ENCODE measurements at places on chromosomes 4 and X.

GRCh38 chr4:17013382-17014006 lies 115.0 kb upstream of the LDB2 start:
- no peak for DNase-seq

DNA sequence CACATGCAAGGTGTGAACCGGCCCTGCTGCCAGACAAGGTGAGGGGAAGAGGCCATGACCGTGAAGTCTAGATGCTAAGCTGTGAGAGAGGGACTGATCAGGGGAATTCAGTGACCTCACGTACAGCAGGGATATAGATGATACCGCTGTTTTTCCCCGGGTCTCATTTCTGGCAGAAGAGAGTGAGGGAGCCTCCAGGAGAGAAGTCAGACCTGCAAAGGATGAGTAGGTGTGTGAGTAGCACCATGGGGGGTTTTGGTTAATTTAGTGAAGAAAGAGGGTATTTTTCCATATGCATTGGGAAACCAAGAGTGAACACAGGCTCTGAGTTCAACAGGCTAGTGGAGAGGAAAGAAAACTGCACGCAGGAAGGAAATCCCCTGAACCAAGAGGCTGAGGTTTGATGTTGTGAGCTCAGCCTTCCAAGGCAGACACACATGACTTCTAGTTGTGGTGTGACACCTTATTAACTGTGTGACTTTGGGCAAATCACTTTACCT lies 127.6 kb upstream of the GATB start:
- no peak for DNase-seq

DNA sequence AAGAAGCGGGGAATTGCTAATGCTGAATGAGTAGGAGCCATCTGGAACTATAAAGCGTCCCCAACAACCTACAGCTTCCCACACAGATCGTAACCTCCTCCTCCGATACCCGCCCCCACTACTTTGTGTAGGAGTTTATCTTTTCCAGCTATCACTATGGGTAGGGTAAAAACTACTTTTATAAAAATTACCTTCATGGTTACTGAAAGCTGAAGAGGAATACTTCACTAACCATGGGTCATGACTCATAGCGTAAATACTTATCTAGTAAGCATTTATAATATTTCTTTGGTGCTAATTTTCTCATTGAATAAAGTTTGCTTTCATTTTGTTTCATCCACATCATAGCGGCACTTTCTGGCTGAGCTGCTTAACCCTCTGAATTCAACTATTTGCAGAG lies 79.4 kb upstream of the TNIP3 start:
- no peak for DNase-seq

DNA sequence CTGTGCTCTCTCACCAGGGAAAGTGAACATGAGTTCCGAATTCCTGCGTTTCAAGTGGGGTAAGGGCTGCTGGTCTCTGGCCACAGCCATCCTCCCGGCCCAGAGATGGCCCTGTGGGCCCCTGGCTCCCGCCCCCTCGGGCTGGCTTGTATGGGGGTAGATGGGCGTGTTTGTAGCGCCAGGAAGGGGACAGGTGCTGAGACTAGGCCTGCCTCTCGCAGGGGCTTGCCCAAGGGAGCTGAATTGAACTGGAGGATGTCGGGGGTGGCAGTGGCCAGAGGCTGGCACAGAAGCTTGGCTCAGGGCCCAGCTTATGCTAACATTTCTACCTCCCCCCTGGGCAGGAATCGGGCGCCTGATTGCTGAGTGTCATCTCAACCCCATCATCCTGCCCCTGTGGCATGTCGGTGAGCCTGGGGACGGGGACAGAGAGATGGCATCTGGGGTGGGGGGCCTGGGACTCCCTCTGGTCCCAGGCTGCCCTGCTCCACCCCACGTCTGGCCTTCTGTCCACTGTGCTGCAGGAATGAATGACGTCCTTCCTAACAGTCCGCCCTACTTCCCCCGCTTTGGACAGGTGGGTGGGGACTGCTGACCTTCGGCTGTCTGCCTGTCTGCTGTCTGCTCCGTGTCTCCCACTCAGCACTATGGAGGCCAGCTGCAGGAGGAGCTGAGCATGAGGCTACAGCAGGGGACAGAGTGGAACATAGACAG lies 8.5 kb downstream of the TAFAZZIN start:
- DNase-seq, result no peak

DNA sequence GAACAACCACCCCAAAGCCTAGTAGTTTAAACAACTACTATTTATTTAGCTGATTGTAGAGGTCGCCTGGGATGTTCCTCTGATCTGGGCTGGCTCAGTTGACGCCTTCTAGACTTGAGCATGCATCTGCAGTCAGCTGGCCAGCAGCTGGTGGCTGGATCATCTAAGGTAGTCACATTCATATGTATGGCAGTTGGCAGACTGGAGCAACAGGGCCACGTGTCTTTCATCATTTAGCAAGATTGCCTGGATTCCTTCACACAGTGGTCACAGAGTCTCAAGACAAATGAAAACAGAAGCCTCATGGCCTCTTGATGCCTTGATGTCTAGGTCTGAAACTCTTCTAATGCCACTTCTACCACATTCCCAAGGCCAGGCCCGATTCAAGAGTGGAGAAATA lies 220.6 kb upstream of the S100G start:
- no peak for DNase-seq

GRCh38 chr4:150385606-150386005 lies 196.3 kb upstream of the MAB21L2 start:
- DNase-seq, result no peak

DNA sequence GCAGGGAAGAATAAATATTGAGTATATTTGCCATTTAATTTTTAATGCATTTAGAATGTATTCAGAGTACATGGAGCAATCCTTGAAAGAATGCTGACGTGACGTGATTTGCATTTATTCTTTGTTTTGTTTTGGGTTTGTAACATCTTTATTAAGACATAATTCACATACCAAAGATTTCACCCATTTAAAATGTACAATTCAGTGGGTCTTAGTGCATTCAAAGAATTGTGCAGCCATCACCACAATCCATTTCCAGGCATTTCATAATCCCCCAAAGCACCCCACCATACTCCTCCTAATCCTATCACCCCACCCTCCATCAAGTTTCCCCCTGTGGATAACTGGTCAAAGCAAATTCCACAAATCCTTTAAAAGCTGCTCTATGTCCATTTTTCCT lies 87.4 kb downstream of the FAM9B start:
- no peak for DNase-seq

DNA sequence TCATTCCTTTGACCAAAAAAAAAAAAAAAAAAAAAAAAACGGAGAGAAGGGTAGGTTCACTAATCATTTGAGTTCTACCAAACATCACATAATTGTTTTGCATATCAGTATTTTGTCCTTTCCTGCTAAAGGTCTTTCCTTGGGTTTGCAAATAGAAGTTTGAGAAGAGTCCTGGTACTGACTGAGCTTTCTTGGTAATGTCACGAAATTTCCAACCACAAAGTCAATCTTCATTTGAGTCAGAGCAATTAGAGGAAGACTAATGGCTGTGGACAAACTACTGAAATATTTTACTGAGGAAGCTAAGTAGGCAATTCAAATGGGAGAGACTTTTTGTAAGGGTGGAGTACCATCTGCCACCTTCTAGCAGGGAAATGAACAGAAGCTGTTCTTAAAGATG lies 21.7 kb upstream of the CD40LG start:
- DNase-seq, result no peak

DNA sequence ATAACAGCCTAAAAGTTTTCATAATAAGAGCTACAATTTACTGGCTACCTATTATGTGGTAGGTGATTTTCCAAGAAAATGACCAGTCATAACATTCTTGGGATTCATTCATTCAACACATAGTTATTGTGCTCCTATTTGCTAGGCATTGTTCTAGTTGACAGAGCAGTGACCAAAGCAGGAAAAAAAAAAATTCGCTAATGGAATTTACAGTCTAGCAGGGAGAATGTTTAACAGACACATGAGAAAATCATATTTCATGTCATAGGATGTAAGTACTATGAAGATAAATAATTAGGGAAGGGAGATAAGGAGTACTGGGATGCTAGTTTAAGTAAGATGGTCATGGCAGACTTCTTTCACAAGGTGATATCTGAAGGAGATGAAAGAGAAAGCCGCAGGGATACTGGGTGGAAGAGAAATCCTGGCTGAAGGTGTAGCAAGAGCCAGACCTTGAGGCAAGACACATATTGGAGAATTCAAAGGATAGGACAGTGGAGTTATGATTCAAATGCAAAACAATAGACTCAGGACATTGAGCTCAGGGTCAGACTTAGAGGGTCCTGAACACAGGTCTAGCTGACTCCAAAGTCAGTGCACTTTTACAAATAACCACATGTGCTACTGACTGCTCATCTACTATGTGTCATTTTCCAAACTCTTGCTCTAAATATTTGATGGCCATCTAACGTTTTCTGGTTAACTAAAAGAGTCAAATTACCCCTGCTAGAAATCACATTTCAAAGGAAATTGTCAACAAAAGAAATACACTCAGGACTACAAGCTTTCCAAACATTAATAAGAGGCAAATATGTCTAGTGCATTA lies 20.4 kb downstream of the SPCS3 start:
- DNase-seq, result no peak

DNA sequence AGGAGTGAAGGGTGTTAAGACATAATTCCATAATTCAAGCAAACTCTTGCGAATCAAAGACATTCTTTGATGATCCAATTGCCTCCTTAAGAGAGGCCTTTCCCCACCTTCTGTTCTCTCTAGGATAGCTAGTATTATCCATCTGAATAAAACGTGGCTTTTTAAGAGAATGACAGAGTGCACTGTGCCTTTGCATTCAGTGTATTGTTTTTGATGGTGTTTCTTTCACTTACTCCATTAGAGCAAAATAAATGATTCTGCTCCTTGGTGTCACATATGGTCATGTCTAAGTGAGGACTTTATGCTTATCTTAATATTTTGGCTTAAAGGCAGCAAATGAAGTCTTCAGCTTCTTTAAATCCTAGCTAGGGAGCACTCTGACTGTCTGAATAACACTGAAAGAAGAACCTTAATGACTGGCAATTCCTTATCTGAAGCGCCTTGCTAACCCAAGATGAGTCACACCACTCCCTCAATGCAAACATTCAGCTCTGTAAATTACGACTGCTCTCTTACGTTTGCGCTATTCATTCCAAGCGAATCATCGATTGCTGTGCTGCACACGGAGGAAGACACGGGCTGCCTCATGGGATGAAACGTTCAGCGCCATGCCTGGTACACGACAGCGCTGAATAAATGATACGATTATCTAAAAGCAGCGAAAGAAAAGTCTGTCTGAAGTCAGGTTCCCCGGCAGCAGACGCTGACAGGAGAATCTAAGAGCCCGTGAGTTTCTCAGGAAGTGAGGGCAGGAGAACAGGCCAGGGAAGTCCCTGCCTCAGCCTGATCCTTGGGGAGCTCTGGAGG lies 35.1 kb upstream of the GEMIN8 start:
- no peak for DNase-seq

DNA sequence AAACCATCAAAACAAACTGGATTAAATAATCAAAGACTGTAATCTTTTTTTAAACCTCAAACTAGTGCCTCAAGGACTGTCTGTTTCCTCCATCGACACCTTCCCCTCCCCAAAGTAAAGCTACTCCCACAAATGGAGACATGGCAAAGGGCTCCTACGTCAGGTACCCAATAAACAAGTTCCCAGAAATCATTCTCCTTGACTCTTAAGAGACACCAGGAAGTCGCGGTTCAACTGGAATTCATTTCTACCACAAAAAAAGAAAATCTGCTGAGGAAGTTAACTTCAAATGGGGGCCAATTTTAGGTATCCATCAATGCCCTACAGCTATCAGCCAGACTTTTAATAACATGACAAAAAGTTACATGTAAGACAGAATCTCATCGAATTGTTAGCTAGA lies 2.5 kb downstream of the RPS4X start:
- DNase-seq, result no peak

- DNase-seq, result no peak
Observed at GRCh38 chr4:16609170-16609758, 289.2 kb downstream of the LDB2 start.

Data from stimulated activated CD4-positive, alpha-beta T cell treated with anti-CD3 and anti-CD28 coated beads, Interleukin-1b, Interleukin-23, amount 100 ng/mL, for 1 hour (primary cell).